ENCODE measurements at places on chromosomes 6 and 20.

DNA sequence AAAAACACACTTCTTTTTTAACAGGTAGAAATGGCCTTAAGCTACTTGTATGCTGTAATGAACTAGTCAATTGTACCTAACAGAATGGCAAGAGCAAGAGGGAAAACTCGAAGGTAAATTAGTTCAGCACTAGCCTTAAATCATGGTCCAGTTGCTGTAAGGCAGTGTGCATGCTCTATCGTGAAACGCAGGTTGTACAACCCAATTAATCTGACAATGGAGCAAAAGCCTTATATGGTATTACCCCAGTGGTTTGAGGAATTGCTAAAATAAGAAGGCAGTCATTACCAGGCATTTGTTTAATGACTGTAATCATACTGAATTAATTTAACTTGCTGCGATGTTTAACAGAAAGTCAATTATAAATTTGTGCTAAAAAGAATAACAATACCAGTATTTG, 69.3 kb upstream of the SOX4 start:
- DNase-seq = no peak

DNA sequence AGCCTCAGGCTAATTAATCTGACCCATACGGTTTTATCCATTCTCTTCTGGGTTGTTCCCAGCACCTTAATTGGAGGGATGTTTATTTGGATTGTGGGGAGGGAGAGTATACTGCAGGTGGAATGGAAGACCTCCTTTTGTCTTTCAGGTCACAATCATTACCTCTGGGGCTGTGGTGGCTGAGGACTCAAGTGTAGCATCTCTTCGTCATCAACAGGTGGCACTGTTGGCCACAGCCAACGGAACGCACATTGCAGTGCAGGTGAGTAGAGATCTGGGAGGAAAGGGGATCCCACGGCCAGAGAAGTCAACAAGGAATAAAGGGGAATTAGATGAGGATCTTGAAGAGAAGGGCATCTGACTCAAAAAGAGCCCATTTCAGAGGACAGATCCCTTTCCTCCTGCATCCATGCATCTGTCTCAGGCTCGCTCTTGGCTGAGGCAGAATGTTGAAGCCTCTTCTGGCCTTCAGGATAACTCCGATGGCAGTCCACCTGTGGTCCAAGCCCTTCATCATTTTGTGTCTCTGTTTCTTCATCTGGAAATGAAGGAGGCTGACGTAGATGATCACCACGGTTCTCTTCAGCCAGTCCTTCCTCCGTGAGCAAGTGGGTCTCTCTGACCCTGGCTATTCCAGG, 3.2 kb upstream of the DEF6 start:
- no peak for DNase-seq

GRCh38 chr6:142907544-142907943, 37.4 kb downstream of the HIVEP2 start:
- no peak for DNase-seq

- no peak for DNase-seq
Observed at GRCh38 chr6:73264446-73264845, 1.4 kb upstream of the KHDC1 start.

GRCh38 chr20:62989201-62989601, 17.6 kb downstream of the BHLHE23 start:
- DNase-seq = no peak

- no peak for DNase-seq
Observed at GRCh38 chr6:158284876-158285655, 27.2 kb upstream of the TULP4 start.

GRCh38 chr6:143878272-143878760, 14.0 kb downstream of the ZC2HC1B start:
- DNase-seq = no peak

GRCh38 chr6:42984924-42985475, 630 bp downstream of the PPP2R5D start:
- no peak for DNase-seq

GRCh38 chr6:151091571-151091970, 148.2 kb upstream of the AKAP12 start:
- DNase-seq = no peak

Data from hypothalamus (tissue), 51 donors.